Activated naive CD4-positive, alpha-beta T cell (primary cell): ENCODE measurements at places on chromosomes 5 and 9.

DNA sequence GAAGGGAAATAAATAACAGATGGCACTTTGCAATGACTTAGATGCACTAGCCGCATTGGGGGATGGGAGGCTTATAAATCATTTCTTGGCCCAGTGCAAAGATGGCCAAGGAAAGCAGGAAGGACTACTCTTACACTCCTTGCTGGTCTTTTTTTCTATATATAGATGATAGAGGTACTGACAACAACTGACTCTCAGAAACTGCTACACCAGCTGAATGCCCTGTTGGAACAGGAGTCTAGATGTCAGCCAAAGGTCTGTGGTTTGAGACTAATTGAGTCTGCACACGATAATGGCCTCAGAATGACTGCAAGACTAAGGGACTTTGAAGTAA is 1.7 kb downstream of the CCNG1 start:
- no peak for DNase-seq

GRCh38 chr5:158234323-158235158 is 375.6 kb upstream of the CLINT1 start:
- no peak for DNase-seq

GRCh38 chr5:140186267-140186671 is 11.3 kb downstream of the CYSTM1 start:
- no peak for DNase-seq

DNA sequence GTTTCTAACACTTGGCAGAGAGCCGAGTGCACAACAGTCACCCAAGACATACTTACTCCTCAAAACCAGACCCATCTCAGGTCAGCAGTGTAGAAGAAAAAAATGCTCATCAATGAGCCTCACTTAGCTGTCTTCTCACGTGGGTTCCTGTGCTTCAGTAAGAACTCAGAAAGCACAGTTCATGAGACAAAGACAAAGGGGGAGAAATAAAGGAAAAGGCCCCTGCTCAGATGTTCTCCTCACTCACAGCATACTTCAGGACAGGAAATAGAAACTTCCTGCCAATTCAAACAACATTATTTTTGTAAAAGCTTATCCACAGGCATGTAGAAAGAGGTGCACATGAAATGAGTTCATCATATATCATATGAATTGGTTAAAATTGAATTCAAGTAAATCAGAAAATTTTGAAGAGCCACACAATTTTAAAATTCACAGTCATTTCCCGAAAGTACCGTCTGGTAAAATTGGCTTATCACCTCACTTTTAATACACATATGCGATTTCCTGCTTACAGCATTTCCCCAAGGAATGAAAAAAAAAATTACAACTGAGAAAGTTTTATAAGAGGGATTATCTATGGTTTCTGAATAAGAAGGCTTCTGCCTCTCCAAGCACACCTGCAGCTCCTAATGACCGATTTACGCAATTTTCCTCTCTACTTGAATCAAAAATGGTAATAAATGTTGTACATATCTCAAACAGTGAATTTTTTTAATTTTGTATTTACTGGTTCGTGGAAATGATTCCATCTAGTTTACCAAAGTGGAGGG is 328.3 kb downstream of the TMEM167A start:
- DNase-seq, result no peak

DNA sequence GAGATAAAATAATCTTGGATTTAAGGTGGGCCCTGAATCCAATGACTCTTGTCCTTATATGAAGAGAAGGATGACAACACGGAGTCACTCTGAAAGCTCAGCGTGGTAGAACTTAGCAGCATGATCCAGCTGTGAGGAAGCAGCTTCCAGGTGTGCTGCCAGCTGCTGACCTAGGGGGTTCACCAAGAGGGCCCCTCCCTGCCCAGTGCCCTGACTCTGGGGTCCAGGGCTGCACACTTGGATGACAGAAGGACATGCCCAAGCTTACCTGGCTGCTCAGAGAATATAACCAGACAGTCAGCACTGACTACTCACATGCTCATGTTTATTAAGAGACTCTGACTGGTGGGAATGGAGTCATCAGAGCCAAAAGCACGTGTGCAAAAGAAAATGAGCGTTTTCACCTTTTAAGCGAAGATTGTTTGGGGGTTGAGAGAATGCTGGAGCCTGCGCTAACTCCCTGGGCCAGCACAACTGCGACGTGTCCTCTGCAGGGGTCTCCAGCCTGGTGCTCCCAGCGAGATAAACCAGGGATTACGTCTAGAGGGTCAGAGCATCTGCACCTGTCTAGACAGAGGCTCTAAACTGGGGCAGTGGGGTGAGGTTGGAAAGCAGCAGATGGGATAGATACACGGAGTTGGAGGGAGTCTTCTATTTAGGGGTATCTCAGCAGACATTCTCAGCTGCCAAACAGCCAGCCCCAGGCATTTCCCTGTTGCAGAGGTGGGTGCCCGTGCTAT is 41.3 kb downstream of the ROPN1L start:
- DNase-seq, result no peak

GRCh38 chr9:95726756-95727155 is 148.7 kb upstream of the ERCC6L2 start:
- DNase-seq, result no peak

- DNase-seq, result no peak
These were observed 680.7 kb downstream of the PRR16 start for GRCh38 chr5:121144764-121145163.

GRCh38 chr5:44367203-44367602 is 22.0 kb downstream of the FGF10 start:
- DNase-seq, result no peak

DNA sequence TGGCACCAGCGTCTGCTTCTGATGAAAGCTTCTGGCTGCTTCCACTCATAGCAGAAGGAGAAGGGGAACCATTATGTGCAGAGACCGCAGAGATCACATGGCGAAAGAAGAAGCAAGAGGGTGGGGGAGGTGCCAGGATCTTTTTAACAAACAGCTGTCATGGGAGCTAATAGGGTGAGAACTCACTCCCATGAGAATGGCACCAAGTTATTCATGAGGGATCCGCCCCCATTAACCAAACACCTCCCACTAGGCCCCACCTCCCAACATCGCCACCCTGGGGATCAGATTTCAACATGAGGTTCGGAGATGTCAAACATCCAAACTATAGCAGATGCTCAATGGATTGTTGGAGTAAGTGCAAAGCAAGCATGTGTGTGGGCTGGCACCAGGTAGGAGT is 125.8 kb upstream of the SLIT3 start:
- DNase-seq, result no peak

- no peak for DNase-seq
These were observed 38.0 kb downstream of the HABP4 start for GRCh38 chr9:96487949-96488348.

- no peak for DNase-seq
These were observed 657 bp downstream of the MAT2B start for GRCh38 chr5:163506095-163506457.

DNA sequence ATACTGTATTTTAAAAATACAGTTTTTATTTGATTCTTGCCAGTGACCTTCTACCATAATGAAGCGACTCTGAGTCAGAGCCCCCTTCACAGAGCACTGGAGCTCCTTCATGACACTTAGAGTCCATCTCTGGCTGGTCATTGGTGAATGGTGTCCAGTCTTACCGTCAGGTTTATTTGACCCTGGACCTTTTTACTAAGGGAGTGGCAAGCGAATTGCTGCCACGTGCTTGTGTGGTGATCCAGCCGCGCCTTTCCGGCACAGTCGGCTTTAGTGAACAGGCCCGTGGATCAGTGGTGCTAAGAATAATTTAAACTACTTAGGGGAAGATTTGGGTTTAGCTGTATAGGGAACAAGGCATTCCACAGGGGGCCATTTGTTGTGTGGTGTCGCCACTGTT is 48.5 kb downstream of the PRRC2B start:
- no peak for DNase-seq

GRCh38 chr5:33240558-33240957 is 200.2 kb upstream of the TARS1 start:
- DNase-seq, result no peak

- DNase-seq, result no peak
These were observed 25.6 kb downstream of the POLR1E start for GRCh38 chr9:37511016-37512010.

GRCh38 chr5:17282283-17283120 is 65.1 kb downstream of the BASP1 start:
- DNase-seq, result no peak

GRCh38 chr5:173758676-173759075 is 129.5 kb upstream of the CPEB4 start:
- DNase-seq, result no peak

DNA sequence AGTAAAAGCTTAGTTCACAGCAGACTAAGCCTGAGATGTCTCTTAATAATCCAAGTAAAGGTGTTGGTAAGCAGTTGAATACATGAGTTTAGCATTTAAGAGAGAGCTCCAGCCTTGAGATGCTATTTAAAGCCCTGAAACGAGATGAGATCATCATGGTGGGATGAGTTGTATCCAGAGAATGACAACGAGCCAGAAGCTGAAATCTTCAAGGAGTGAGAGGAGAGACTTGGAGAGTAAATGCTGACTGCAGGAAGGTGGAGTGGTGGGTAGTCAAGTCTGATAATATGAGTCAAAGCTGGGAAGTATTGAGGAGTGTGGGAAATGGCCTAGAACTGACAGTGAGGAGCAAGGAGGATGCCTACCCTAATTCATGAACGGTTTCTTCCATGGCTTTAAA is 53.7 kb downstream of the PLAC8L1 start:
- no peak for DNase-seq

DNA sequence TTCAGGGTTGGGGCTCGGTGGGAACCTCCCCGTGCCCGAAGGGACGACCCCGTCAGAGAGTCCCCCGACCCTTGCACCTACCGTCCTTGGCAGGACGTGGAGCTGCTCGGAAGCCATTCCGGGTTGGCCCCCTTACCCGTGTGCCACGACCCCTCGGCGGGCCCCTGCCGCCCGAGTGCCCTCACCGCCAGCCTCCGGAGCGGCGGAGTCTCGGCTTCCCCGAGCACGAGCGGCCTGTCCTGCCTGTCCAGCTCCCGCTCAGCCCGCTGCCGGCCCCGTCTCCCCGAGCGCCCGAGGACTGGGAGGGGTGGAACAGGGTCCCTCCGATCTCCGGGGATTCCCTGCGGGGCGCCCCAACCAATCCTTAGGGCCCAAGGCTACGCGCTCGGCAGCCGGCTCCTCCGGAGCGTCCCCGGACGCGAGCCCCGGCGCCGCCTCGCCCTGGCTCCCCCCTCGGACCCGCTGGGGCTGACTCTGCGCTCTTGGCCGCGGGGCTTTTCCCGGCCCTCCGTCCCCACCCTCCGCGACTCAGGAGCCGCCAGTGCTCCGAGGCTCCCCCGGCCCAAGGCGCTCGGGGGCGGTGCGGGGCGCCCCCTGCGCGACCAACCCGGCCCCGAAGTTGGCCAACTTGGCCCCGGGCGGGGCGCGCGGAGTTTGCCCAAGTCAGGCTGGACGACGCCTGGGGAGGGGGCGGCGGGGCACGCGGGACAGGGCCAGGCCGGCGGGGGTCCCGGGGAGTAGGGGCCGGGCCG is 654 bp downstream of the ADAMTS2 start:
- no peak for DNase-seq

GRCh38 chr9:92605224-92605623 is 64.7 kb downstream of the IPPK start:
- DNase-seq, result no peak

DNA sequence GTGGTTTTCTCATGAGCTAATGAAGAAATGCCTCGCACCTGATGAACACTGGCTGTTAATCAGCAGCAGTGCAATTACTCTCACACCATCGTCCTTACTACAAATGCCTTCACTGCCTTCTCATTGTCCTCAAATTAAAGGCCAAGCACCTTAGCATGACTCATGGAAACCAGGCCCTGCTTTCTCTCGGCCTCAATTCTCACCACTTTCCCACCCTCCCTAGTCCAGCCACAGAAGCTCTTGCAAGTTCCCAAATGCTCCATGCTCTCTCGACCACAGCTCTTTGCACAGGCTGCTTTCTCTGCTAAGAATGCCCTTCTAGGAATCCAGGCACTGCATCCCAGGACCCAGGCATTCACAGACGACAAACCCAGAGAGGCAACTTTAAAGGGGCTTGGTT is 94.6 kb upstream of the KLF4 start:
- no peak for DNase-seq

DNA sequence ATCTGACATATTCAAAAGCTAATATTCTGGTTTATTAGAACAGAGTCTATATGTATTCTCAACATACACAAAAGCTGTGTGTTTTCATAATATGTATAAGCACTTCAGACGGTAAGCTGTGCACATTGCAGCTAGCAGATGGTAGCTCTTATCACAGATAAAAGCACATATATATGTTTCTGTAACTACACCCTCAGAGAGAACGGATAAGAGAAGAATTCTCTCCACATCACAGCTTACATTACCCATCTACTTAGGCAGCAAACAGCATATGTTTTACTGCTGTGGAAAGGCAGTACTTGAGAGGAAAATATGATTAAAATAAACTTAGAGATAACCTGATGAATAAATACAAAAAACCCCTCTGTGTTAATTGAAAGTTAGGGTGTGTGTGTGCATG is 450.9 kb upstream of the ZNF608 start:
- no peak for DNase-seq

DNA sequence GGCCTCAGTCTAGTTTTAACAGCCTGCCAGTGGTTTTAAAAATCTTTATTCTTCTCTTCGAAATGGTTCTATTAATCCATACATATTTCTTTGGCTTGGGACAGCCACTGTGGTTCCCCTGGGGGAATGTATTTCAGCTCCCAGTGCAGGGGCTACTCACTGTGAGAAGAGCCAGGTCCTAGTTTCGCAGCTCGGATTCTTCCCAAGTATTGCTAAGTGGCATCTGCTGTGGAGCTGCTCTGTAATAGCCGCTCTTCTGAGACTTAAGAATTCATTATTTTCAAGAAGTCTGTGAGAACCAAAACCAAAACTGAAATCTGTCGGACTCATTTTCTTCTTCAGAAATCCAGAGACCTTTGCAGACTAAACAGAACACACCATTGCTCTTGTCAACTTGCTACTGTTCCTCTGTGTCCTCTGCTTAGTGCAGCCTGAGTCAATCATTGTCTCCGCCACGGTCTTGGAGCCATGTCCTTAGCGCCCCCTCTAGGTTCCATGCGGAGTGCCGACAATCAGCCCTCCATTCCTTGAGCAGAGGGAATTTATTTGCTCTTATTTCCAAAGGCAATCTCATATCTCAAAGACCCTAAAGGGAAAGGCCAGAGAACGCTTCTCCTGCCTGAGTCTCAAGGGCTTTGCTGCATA is 478.2 kb downstream of the SPATA31D1 start:
- no peak for DNase-seq

GRCh38 chr9:131119600-131119999 is 5.8 kb upstream of the NUP214 start:
- no peak for DNase-seq

DNA sequence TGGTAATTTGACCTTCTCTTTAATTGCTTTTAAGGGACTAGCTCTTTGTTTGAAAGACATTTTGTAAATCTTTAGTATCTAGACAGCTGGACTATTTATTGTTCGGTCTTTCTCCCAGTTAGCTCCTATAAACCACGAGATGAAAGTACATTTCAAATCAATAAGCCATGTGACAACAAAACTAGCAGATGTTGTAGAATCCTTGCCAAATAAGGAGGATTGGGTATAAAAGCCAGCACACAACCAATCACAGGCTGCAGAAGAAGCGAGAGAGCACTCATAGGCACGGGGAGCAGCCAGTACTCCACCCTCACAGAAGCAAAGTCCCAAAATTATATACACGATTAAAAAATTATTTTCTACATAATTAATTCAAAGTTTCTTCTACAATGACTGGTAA is 8.1 kb upstream of the OMD start:
- DNase-seq, result no peak
